ENCODE measurements at places on chromosomes 4 and X.

- no peak for DNase-seq
Observed at GRCh38 chr4:123671636-123672404, 275.2 kb downstream of the SPRY1 start.

DNA sequence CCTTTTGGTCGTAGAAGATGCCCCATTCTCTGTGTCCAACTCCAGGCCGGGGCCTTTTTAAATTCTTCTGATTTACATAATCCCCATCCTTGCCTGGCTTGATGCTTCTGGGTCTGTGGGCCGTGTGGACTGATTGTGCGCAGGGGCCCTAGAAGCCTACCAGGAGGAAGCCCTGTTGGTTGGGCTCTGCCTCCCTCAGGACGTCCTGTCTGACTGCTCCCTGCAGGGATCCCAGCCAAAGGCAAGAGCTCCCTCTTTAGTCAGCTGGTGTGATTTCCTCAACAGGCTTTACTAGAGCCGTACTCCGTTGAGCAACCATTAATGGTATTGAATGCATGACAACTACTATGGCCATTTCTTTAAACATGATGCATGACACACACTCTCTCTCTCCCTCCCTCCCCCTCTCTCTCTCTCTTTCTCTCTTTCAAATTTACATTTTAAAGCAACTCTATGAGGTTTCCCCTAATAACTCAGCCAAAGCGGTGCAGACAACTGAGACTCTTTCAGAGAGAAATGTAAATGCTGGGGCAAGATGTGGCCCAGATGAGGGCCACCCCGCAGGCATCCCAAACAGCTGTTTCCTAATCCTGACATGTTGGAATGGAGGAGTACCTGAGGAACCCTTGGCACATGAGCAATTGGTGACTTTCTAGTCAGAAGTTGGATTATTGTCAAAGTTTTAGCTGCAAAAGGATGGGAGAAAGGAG lies 117.3 kb downstream of the DRD5 start:
- DNase-seq: no peak

DNA sequence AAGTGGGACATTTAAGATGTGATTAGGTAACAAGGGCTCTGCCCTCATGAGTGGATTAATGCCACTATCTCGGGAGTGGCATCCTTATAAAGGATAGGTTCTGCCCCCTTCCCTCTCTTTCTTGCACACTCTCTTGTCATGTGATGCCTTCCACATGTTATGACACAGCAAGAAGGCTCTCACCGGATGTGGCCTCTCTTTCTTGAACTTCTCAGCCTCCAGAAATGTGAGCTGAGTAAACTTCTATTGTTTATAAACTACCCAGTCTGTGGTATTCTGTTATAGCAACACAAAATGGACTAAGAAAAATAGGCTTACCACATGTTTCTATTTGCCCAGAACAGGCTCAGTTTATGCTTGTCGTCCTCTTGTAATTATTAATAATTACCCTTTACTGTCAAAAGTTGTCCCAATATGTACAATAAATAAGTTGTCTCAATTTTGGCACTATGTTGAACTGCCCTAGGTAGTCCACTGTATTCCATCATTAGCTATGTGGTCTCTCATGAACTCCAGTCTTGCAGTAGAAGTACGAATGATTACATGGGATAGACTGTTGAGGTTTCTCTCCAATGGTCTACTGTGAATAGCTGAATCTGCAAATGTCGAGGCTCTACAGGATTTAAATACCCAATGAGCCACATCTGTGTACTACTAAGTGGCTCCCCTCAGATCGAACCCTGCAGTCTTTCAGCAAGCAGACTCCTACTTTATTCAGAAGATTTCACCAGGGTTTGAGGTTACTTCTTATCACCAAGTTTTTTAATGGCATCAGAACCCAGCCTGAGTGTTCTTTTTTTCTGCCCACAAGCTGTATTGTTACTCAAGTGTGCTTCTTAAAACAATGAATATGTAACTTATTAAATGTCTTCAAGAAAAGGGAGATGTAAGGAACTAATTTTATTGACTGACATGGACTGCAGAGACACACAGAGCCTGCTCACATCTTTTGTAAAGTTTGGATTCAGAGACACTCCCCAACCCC lies 102.0 kb upstream of the LEF1 start:
- no peak for DNase-seq

- DNase-seq: no peak
Observed at GRCh38 chr4:189069772-189070171, 870.9 kb upstream of the FRG1 start.

- DNase-seq: no peak
Observed at GRCh38 chrX:118355225-118355920, 9.5 kb downstream of the WDR44 start.

DNA sequence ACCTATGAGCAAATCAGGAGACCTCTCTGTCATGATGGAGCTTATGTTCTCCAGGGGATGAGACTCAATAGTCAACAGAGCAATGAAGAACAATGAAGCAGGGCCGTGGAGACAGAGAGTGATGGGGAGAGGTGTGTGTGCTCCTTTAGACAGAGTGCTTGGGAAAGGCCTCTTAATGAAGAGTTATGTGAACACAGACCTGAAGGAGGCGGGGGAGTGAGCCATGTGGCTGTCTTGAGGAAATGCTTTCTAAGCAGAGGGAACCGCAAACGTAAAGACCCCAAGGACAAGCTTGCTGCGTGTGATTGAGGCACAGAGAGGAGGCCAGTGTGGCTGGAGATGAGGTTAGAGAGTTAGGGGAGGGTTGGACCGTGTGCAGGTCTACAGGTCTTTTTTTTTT lies 53.1 kb downstream of the CHRNA9 start:
- DNase-seq: no peak

DNA sequence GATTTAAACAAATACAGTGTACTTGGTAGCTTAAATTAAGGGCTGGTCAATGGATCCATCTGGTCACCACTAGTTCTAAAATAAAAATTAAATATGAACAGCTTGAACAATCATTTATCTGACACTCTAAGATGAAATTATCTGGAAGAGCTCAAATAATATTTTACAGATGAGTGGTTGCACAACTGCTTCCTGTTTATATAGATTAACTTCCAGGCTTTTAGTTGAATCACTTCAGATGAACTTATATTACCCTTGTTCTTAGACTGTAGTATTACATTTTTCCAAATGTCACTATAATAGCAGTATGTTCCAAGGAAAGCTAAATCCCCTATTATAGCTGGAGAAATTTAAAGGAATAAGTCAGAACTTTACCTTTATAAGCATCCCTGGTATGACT lies 92.4 kb upstream of the SMIM10 start:
- DNase-seq: no peak

GRCh38 chr4:147117431-147117830 lies 171.8 kb upstream of the TTC29 start:
- DNase-seq: no peak

GRCh38 chr4:78721747-78722146 lies 54.4 kb upstream of the BMP2K start:
- no peak for DNase-seq

DNA sequence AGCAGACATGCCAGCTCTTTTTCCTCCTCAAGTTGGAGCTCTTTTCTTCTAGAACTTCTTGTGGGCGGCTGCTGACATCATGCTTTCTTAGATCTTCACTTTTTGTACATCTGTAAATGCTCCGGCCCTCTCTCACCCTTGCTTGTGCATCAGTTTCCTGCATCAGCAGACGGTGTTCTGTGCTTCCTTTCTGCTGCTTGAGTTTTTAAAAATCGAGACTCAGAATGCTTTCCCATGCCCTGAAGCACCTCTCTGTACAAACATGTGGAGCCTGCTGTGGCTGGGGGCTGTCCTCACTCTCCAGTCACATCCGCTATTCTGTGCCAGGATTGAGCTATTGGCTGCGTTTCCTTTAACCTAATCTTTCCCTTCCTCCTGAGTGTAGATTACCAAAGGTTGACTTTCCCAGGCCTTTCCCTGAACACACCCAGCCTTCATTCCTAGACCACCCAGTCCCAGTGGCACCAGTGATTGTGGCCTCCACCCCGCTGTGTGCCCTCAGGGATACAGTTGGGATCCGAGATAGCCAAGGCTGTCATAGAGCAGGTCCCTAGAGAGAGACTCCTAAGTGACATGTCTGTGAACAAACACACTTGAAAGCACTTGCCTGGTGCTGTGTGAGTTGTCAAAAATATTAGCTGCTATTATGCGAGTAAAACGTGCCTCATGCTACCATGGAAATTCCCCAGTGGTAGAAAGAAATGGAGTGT lies 41.9 kb downstream of the TNIP2 start:
- DNase-seq: no peak

GRCh38 chr4:78056265-78057129 lies 626 bp upstream of the FRAS1 start:
- DNase-seq: no peak

- no peak for DNase-seq
Observed at GRCh38 chrX:96140796-96141195, 543.8 kb upstream of the DIAPH2 start.

DNA sequence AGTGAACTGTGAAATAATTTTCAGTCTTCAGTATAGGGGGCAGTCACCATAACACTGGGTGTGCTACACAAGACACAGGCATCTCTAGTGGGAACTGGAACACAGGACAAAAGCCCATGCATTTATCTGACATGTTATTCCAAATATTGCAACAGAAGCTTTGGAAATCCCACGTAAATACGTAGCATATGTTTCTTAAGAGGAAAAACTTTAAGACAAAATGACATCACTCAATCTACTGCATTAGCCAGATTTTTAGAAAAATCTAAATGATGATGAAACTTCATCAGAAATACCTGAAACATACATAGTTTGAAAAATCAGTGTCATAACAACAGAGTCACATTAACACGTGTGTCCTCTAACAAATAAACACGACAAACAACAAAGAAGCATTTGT lies 14.5 kb downstream of the SHISA3 start:
- no peak for DNase-seq

- DNase-seq: no peak
Observed at GRCh38 chr4:174193438-174194374, 89.8 kb downstream of the FBXO8 start.

DNA sequence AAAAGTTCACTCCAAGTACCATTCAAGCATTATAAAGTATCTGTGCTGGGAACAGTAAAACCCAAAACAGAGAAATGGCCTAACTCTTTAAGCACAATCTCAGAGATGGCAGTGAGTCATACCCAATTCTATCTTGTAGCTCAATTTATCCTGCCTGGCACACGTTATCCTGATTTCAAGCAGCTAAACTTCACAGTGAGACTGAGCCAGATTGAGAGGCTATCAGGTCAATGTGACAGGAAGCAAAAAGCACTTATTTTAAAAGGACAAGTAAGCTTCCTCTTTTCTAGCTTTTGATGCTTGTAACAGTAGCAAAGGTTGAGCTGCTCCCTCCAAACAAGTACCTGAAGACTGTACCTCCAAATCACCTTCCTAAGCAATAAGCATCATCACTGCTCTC lies 324.9 kb downstream of the NAF1 start:
- no peak for DNase-seq

GRCh38 chr4:69888336-69888735 lies 28.4 kb upstream of the SULT1E1 start:
- no peak for DNase-seq
